ENCODE measurements at places on chromosomes 4 and X.

DNA sequence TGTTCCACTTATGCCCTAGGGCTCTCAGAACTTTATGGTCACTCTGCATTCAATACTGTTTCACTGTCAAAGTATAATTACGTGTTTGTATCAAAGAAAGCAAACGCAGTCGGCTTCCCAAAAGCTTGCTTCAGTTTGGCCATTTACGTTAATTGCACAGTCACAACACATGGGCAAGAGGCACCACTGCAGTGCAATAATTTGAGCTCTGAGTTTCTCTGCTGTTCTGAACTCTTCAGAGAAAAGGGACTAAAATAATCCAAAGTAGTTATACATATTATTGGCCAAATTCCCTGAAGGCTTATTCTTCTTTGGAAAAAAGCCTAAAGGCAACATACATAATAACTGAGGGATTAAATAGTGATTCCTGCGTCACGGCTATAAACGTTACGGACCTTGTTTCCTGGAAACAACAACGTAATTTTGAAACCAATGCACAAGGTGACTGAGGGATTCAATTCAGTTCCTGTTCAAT lies 51.3 kb downstream of the RNF150 start:
- no peak for DNase-seq

DNA sequence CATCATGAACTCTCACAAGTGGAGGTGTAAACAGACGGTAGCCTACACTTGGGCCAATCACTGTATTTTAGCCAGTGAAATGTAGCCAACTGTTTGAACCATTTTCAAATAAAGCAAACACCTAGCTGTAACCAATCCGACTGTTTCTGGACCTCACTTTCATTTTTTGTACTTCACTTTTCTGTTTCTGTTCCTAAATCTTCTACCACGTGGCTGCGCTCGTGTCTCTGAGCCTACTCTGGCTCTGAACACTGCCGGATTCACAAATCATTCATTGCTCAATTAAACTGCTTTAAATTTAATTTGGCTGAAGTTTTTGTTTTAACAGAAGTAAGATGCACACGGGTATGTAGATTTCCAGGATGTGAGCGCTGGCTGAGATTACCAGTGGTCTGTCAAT lies 319.1 kb downstream of the RAPGEF2 start:
- DNase-seq: no peak

DNA sequence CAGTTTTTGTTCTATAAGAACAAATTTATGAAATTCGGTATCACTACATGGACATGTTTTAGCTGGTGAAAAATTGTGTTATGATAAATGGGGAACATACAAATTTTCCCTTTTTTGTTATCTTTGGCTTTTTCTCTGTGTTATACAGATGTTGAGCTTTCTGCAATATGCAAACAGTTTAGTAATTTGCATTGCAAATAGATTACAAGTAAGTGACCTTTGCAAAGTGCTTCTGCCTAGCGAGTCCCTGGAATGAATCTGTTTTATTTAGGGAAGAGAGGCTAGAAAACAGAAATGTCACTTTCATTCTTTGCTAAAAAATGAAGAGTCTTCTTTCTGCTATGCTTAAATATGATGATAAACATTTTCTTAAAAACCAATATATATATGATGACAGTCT lies 461.0 kb downstream of the RPA4 start:
- no peak for DNase-seq

GRCh38 chr4:86895692-86896488 lies 3.7 kb upstream of the C4orf36 start:
- peak; percentile 73 for DNase-seq

- DNase-seq: peak; percentile 69
These were observed 13.5 kb downstream of the ASB11 start for GRCh38 chrX:15301924-15302323.

DNA sequence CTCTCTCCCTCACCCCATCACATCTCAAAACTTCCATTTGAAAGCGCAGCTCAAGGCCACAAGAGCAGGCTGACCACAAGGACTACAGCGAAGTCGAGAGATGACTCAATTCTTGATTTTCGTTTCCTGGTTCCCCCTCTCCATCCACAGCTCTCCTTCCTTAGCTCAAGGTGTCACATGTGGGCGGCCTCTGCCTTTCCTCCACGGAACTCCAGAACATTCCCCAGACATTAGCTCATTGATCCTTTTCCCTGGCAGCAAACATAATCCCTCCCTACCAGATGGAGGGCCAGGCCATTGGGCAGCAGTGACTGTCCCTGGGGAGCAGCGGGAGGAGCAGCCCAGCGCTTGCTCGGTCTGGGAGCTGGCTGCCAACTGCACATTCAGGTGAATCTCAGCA lies 56.3 kb downstream of the CCDC149 start:
- DNase-seq: no peak

DNA sequence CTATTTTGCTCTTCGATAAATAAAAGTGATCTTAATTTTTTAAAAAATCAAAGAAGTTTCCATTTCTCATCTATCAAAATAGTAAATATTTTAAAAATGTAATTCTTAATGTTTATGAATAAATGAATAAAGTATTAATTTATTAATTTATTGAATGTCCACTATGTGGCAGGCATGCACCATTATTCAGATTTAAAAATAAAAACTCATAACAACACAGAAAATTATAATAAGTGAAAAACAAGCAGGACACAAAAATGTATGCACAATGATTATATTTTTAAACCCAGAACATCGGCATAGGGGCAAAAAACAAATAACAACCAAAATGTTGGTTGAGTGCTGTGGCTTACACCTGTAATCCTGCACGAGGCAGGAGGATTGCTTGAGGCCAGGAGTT lies 5.3 kb upstream of the PYURF start:
- no peak for DNase-seq

GRCh38 chrX:97330151-97330550 lies 446.4 kb downstream of the RPA4 start:
- DNase-seq: no peak

GRCh38 chr4:113410686-113411085 lies 350.9 kb downstream of the CAMK2D start:
- DNase-seq: no peak

- no peak for DNase-seq
These were observed 1444.0 kb upstream of the PCDH7 start for GRCh38 chr4:29276150-29276549.

DNA sequence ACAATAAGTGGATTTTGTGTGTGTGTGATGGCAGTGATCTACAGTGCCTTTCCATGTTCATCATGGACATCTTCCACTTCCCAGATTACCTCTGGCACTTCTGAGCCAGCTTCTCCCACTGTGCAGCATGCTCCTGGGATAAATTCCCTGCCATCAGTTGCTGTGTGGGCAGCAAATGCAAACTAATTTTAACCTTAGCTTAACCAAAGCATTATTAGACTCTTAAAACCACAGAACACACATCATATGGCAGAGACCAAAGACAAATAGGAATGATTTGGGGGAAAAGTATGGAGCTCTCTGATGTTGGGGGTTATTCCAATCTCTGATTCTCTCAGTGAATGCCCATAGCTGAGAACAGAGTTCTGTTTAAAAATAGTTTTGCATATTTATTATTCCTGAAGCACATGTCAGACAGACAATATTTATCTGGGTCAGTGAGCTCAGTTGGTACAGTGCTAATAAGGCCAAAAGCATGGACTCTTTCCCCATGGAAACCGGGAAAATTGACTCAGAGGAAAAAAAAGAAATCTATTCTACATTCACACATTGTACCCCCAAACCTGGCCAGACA lies 567.4 kb downstream of the IQCM start:
- DNase-seq: no peak

GRCh38 chr4:174377613-174378012 lies 93.9 kb downstream of the CEP44 start:
- no peak for DNase-seq

GRCh38 chr4:111836601-111837000 lies 308.7 kb upstream of the FAM241A start:
- DNase-seq: no peak

- DNase-seq: peak; percentile 5
These were observed 14.6 kb upstream of the ZNF630 start for GRCh38 chrX:48086082-48086481.

Measured in small intestine (tissue), 16 donors.